ENCODE measurements at places on chromosomes 13 and 19. TPM values are rescaled to one million over a fixed set of nuclear protein-coding genes. Genes with fewer than 3 reads are reported as not detected.

DNA sequence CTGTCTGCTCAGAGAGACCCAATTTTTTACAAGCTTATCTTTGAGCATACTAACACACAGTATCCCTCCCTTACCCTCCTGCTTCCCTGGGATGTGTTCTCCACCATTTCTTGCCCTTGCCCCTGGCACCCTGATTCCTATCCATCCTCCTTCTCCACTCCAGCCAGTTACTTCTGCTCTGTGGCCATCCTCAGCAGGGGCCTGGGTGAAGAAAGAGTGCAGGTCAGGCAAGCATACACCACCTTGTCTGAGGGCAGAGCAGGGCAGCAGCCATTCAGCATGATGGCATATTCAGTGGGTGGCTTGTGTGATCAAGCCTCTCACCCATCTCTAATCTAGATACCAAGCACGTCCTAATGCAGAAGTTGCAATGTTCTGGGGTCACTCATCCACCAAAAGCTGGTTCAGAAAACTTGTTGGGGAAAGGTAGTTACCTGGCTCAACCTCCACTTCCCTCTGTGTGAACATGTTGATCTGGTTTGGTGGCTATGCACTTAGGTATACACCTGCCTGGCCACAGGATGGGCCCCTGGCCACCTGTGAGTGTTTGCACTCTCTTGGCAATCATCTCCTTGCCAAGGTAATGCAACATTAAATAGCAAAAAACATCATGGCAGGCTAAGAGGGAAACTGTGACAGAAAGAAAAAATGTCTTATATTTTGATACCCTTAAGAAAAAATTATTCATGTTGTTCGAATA is 900.3 kb upstream of the MIR17HG start:
- no peak for DNase-seq
- no peaks in the 10 kb centered on the region for H3K27me3 ChIP-seq
- no peak overlapping the region for H3K4me3 ChIP-seq
- H3K36me3 ChIP-seq = no peaks in the 10 kb centered on the region

DNA sequence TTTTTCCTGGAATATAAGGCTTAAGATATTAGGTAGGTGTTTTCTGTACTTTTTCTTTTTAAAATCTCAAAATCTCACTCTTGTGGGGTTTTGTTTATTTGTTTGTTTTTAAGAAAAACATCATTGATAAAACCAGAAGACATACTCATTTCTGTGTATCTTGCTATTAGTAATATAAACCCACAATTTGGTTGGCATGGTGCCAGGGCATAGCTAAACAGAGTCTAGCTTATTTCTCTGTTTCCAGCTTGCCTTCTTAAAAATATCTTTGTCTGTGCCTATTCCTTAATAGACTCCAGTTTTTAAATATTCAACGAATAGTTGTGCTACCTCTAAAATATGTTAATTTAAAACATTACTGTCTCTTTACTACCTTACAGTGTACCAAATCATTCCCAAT is 1121.9 kb upstream of the PCDH20 start:
- H3K36me3 ChIP-seq = no peaks in the 10 kb centered on the region
- H3K27me3 ChIP-seq = no peaks in the 10 kb centered on the region
- H3K27ac ChIP-seq = no peak overlapping the region
- no peaks in the 10 kb centered on the region for H3K4me1 ChIP-seq

ZNF585A gene
- 7.3 TPM for total RNA-seq

GRCh38 chr13:102309110-102309509 is 92.7 kb downstream of the FGF14 start:
- H3K27ac ChIP-seq = no peak overlapping the region
- H3K4me3 ChIP-seq = no peak overlapping the region
- no peak for DNase-seq
- H3K4me1 ChIP-seq = no peaks in the 10 kb centered on the region
- H3K36me3 ChIP-seq = no peaks in the 10 kb centered on the region

DNA sequence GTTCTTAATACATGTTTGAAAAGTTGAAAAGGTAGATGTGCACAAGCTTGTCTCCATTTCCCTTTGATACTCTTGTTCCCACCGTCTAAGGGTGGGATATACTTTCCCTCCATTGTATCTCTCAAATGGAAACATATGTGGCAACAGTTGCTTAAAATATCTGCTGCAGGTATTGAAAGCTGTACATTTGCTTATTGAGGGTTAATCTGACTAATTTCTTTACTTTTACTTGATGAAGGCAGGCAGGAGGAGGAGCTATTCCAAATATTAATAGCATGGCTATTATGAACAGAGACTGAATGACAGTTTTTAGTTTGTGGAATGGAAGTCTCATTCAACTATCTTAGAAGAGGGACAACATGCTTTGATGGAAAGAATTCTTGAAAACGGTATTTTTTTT is 103.8 kb downstream of the SLC10A2 start:
- no peaks in the 10 kb centered on the region for H3K27me3 ChIP-seq
- H3K4me1 ChIP-seq = no peaks in the 10 kb centered on the region
- no peak for DNase-seq
- no peak overlapping the region for H3K4me3 ChIP-seq
- no peaks in the 10 kb centered on the region for H3K36me3 ChIP-seq

DNA sequence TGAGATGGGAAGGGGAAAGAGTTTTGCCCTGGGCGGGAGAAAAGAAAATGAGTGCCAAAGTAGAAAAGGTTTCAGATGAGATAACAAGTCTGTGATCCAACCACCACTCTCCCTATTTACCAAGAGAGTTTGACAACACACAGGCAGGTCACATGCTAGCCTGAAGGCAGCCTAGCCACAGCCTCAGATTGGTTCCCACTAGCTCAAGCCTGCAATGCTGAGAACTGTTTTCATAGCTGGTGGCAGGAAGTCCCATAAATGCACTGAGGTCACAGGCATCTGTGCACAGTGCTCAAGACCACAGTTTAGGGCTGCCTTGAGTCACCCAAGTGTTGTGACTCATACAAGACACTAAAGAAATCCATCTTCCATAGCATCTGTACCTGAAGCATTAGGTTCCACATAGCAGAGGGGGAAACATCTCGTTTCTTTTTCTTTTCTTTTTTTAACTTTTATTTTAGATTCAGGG is 18.5 kb upstream of the POP4 start:
- H3K27me3 ChIP-seq = no peaks in the 10 kb centered on the region
- no peak for DNase-seq
- H3K36me3 ChIP-seq = no peaks in the 10 kb centered on the region
- H3K27ac ChIP-seq = no peak overlapping the region
- no peaks in the 10 kb centered on the region for H3K4me1 ChIP-seq

UPF1 gene
- 93.8 TPM for total RNA-seq

DNA sequence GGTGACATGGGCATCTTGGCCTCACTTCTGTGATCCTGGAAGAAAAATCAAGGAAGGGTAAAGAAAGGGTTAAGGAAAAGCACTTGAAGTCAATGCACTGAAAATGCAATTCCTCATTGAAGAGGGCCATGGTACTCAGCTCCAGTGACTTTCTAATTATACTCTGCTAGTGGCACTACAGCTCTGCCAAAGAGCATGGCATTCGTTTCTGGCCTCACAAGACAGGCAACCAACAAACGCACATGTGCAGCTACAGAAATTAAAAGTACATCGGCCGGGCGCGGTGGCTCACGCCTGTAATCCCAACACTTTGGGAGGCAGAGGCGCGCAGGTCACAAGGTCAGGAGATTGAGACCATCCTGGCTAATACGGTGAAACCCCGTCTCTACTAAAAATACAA is 21.8 kb downstream of the SACS start:
- DNase-seq = no peak
- H3K4me3 ChIP-seq = no peak overlapping the region
- H3K4me1 ChIP-seq = no peaks in the 10 kb centered on the region
- no peaks in the 10 kb centered on the region for H3K36me3 ChIP-seq
- no peaks in the 10 kb centered on the region for H3K27me3 ChIP-seq

C19orf73 gene
- 1.7 TPM for total RNA-seq

DNA sequence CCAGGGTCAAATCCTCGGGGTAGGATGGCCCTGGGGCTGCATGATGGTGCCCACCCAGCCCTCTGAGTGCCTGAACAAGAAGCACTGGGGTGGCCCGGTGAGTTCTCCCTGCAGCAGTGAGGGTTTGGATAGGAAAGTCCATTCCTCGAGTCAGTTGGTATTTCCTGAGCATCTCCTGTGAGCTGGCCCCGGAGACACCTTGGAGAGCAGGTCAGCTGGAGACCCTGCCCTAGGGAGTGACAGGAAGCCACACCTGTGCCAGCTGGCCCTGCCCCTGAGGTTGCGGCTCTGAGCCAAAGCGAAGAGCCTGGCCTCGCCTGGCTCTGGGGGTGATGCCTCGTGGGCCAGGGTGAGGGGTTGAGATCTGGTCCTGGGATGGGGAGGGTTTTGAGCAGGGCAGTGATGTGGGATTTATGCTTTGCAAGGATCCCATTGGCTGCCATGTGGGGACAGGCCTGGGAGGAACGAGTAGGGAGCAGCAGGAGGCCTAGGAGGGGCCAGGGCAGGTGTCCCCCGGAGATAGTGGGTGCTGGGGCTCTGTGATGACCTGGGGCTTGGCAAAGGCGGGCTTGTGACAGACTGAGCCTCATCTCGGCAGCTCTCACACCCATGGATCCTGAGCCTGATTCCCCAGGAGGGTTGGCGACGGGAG is 16.0 kb downstream of the CRTC1 start:
- DNase-seq = no peak
- no peaks in the 10 kb centered on the region for H3K36me3 ChIP-seq
- H3K27ac ChIP-seq = no peak overlapping the region
- no peaks in the 10 kb centered on the region for H3K27me3 ChIP-seq
- no peaks in the 10 kb centered on the region for H3K4me1 ChIP-seq

DNA sequence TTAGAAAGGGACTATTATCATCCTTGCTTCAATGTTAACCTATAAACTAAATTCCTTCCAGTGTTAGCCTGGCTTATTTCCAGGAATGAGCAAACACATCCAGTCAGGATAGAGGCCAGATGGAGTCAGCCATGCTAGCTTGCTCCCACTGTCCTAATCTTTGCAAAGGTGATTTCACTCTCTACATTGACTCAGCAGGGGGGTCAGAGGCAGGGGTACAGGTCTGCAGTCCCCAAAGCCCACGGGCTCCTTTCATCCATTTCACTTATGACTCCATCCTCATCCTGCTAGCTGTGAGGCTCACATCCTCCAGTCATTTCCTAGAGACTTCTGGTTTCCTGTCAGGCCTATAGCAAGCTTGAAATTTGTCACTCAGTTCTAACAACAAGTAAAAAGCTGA is 63.4 kb upstream of the CEACAM8 start:
- H3K4me3 ChIP-seq = no peak overlapping the region
- no peak for DNase-seq
- H3K27ac ChIP-seq = no peak overlapping the region
- H3K27me3 ChIP-seq = no peaks in the 10 kb centered on the region
- H3K36me3 ChIP-seq = no peaks in the 10 kb centered on the region
- H3K4me1 ChIP-seq = no peaks in the 10 kb centered on the region

- no peaks in the 10 kb centered on the region for H3K27me3 ChIP-seq
- no peak overlapping the region for H3K27ac ChIP-seq
Measured at GRCh38 chr13:100957741-100958140, 283.1 kb upstream of the TMTC4 start.

DNA sequence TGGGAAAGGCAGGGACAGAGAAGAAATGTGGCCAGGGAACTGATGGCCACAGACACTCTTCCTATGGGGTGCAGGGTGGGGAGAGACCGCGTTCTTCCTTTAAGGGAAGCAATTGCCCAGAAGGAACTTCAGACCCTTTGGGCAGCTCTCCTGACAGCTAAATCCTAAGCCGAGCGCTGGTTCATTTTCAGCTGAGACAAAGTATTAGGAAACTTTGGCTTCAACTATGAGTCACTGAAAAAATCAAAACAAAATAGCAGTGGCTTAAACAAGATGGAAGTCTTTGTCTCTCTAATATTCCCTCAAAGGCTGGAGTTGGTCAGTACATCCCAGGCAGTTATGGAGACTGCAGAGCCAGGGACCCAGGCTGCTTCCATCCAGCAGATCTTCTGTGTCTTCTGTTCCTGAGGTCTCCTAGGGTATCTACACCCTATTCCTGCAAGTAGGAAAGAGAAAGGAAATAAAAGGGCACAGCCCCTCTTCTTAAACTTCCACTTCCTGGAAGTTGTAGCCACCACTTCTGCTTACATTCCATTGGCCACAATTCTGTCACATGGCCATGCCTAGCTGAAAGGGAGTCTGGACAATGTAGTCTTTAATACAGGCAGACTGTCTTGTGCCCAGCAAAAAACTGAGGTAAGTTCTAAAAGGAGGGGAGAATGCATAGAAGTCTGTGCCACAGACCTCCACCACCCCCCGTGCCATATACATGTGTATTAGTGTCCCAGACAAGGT is 163.5 kb downstream of the KATNAL1 start:
- no peak for DNase-seq
- H3K4me3 ChIP-seq = no peak overlapping the region
- H3K36me3 ChIP-seq = no peaks in the 10 kb centered on the region
- peaks cover 18% of the 10 kb centered on the region for H3K4me1 ChIP-seq
- no peaks in the 10 kb centered on the region for H3K27me3 ChIP-seq

DNA sequence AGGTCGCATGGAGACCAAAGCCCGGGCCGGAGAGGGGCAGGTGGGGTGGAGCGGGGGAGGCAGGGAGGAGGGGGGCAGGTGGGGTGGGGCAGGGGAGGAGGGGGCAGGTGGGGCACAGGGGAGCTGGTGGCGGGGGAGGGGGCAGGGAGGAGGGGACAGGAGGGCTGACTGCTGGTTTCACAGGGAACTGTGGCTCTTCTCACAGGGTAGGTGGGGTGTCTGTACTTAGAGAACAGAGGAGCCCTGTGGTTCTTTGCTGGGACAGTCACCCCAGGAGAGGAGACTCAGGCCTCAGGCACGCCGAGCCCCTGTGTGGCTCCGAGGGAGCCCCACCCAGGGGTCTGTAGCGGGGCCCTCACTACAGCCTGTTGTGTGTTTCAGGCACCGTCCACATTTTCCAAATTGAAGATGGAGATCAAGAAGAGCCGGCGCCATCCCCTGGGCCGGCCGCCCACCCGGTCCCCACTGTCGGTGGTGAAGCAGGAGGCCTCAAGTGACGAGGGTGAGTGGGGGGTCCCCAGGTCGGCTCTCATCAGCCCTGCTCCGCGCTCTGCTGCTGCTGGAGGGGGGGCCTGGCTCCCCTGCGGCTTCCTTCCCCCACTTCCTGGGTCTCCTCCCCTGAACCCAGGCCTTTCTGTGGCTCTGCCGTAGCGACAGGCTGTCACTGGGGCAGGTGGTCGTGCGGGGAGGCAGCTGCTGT is 162.7 kb downstream of the KDM4B start:
- H3K27me3 ChIP-seq = no peaks in the 10 kb centered on the region
- H3K36me3 ChIP-seq = no peaks in the 10 kb centered on the region
- H3K4me3 ChIP-seq = no peak overlapping the region
- no peak for DNase-seq
- H3K4me1 ChIP-seq = peaks cover 11% of the 10 kb centered on the region

GRCh38 chr13:33514362-33514761 is 228.8 kb upstream of the STARD13 start:
- H3K36me3 ChIP-seq = no peaks in the 10 kb centered on the region
- H3K4me1 ChIP-seq = no peaks in the 10 kb centered on the region
- DNase-seq = no peak
- H3K4me3 ChIP-seq = no peak overlapping the region
- no peak overlapping the region for H3K27ac ChIP-seq

GRCh38 chr13:46606970-46607369 is 54.0 kb downstream of the LRCH1 start:
- H3K27me3 ChIP-seq = no peaks in the 10 kb centered on the region
- no peak overlapping the region for H3K4me3 ChIP-seq
- peaks cover 82% of the 10 kb centered on the region for H3K4me1 ChIP-seq
